ENCODE measurements at places on chromosomes 11 and 22.
A peak's percentile ranks its signal among the peaks of the same experiment; 100 is the strongest.

DNA sequence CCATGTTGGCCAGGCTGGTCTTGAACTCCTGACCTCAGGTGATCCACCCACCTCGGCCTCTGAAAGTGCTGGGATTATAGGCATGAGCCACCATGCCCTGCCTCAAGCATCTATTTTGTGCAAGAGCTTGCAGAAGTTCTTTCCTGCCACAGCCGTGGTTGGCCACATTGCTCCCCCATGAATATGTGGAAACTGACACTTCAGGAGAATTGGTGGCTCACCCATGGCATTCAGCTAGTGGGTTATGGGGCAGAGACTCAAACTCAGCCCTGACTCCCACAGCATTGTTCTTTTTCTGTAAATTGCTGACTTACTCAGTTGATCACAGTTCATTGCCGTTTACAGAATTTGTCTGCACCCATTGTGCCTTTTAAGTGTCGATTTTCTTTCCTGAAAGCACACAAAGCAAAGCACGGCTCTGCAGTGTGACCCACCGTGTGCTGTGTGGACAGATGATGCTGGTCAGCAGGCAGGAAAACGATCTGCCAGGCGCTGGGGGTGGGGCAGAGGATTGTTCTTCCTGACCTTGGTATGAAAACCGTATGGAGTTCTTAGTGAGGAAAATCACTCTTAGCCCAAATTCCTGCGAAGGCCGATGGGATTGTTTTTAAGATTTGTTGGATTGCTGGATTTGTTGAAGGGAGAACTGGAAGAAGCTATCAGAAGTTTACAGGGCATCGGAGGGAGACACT, 115.6 kb downstream of the PTPRJ start:
- DNase-seq, result no peak

- DNase-seq, result no peak
Measured at GRCh38 chr22:25849522-25849921, 107.5 kb downstream of the MYO18B start.

DNA sequence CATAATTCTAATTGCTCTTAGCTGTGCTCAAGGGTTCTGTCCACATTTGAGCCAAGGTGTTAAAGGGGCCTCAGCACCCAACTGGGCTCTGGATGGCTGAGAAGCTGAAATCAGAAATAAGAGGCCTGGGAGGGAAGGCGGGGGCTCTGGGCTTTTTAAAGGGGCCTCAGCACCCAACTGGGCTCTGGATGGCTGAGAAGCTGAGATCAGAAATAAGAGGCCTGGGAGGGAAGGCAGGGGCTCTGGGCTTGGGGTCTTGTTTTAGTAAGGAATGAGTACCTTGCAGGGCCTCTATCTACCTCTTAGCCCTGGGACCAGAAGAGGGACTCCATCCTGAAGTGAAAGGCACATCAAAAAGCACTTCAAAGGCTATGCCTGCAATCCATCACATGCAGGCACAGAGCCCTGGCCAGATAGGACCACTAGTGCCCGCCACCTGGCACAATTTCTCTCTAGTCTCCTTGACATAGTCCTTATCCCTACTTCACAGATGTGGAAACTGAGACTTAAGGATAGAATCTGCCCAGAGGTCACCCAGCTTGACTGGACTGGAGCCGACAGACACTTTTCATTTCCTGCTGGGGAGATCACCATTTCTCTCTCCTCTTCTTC, 35.6 kb downstream of the DKK3 start:
- peak; percentile 15 for DNase-seq

DNA sequence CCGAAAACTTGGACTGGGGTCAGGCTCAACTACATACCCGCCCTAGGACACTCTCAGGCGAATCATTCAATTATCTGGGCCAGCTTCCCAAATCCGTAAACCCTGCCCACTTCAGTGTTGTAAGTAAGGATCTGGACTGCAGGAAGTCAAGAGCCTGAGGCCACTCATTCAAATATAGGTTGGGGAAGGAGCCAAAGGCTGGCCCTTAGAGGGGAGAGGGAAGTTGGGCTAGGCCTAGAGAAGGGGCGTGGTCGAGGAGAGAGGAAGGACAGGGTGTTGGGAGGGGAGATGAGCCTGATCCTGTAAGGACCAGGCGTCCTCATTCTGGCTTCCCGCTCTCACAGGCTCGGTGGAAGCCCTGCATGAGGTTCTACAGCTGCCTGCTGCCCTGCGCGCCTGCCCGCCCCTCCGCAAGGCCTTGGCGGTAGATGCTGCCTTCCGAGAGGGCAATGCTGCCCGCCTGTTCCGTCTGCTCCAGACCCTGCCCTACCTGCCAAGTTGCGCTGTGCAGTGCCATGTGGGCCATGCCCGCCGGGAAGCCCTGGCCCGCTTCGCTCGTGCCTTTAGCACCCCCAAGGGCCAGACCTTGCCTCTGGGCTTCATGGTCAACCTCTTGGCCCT, 3.0 kb downstream of the SAC3D1 start:
- DNase-seq, result peak; percentile 41

DNA sequence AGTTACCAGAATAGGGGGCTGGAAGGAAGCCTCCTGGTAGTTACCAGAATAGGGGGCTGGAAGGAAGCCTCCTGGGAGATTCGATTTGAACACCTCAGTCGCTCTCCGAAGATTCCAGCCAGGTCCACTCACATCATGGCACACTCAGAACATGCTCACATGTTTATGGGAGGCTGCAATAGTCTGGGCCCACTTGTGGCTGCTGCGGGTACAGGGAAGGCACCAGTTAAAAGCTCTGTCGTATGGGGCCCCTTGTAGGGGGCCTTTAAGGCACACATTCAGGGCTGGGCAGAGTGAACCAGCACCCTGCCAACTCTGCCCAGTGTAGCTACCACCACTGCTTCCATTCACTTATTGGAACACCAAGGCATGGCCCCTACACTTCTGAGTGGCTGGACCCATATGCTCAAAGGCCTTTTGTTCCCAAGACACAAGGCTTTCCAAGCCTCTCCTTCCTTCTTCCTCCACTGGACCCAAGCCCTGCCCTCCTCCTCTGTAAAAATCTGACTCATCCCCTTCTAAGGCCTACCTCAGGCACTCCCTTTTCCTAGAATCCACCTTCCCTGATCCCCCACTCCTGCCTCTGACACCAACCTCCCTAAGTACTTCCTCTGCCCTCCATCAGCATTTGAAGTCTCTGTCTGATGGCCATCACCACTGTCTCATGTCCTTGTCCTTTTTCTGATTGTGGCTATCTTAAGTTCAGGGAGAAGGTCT, 28.0 kb downstream of the USP35 start:
- no peak for DNase-seq

DNA sequence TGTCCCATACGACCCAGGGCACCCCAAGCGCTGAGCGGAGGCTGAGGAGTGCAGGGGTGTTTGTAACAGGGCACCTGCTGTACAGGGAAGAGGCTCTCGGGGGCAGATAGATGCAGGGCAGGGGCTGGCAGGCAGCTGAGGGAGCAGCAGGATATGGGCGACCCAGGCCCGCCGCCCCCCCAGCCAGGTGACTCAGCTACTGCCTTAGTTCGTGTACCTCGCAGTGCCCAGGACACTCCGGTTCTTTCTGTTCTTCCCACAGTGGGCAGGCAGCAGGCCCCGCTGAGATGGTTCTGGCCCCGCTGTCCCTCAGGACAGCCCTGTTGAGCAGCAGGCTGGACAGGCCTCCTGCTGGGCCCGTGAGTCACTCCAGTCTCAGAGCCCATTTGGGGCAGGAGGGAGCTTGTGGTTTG, 16.2 kb downstream of the PHLDA2 start:
- no peak for DNase-seq

GRCh38 chr22:39176714-39177455, 24.4 kb upstream of the CBX7 start:
- no peak for DNase-seq

- no peak for DNase-seq
Measured at GRCh38 chr11:45929486-45930030, 7.1 kb downstream of the LARGE2 start.

DNA sequence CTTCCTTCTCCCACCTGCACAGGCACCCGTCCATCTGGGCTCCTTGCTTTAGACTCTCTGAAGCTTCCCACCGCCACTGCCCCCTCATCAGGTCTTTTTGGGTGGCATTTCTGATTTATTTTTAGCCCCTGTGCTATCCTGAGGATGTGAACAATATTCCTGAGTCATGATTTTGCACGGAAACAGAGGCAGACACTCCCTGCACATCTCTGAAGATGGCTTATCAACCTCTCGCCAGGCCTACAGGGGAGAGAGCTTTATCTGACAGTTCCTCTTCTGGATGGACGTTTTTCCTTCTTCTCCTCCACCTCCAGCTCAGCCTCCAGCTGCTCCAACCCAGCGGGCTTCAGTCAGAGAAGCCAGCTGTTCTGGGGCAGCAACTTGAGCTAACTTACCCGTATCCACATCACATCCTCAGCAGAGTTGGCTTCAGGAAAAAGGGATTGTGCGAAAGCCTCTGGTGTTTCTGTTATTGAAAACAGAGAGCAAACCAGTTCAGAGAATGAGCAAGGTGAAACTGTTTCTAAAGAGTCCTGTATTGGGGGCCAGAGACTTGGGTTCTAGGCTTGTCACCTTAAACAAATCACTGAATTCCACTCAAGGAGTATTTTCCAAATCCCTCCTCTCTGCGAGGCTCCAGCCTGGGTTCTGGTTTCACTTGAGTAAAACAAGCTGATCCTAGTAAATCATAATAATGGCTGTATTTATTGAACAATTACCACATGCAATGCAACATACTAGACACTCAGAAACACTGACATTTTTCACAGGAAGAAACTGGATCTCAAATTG, 33.1 kb upstream of the ETS1 start:
- no peak for DNase-seq

DNA sequence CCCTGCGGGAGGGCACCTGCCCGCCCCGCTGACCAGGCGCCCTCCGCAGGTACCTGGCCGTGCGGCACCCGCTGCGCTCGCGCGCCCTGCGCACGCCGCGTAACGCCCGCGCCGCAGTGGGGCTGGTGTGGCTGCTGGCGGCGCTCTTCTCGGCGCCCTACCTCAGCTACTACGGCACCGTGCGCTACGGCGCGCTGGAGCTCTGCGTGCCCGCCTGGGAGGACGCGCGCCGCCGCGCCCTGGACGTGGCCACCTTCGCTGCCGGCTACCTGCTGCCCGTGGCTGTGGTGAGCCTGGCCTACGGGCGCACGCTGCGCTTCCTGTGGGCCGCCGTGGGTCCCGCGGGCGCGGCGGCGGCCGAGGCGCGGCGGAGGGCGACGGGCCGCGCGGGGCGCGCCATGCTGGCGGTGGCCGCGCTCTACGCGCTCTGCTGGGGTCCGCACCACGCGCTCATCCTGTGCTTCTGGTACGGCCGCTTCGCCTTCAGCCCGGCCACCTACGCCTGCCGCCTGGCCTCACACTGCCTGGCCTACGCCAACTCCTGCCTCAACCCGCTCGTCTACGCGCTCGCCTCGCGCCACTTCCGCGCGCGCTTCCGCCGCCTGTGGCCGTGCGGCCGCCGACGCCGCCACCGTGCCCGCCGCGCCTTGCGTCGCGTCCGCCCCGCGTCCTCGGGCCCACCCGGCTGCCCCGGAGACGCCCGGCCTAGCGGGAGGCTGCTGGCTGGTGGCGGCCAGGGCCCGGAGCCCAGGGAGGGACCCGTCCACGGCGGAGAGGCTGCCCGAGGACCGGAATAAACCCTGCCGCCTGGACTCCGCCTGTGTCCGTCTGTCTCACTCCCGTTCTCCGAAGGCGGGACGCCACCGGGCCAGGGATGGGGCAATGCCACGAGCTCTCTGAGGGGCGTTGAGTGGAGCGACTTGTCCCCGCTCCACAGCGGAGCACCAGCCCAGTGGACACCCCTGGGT, 1.8 kb downstream of the GALR3 start:
- peak; percentile 70 for DNase-seq

- DNase-seq, result no peak
Measured at GRCh38 chr11:92550411-92550810, 325.8 kb downstream of the FAT3 start.

DNA sequence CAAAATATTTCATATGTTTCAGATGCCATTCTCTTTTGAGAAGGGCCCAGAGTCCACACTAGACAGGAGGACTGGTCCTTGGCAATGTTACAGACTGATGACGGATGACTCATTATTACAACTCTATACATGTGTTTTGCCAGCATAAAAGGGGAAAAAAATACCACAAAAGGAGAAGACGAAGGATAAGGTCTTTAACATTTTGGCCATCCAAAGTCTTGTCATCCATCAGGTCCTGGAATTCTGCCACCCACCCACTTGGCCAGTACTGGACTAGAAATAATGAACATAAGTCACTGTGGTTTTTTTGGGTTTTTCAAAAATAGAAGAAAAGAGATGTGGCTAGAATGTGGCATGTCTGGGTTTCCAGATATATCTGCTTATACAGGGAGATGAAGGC, 57.7 kb upstream of the BDNF start:
- no peak for DNase-seq

DNA sequence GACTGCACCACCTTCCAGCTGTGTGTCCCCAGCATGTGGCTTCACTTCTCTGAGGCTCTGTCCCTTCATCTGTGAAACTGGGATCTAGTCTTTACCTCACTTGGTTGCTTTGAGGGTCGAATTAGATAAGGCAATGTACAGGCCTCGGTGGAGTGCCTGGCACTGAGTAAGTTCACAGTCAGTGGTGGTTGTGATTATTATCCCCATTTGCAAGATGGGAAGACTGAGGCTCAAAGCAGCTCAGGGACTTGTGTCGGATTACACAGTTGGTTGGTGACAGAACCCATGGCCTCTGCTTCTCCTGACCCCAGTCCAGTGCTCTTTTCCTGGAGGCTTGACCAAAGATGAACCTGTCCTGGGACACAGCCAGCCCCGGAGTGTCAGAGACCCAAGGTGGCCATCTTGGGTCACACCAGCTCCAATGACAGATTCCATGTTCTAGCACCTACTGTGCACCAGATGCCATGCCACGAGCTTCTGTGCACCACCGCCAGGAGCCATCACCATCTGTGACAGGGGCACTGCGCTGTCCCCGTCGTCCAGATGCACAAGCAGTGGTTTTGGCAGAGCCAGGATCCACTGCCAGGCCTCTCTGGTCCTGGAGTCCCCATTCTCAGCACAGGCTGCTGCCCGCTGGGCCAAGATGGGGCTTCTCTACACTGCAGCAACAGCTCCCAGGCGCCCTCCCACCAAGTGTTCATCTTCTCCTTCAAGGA, 60.5 kb downstream of the IGLL1 start:
- DNase-seq, result no peak

GRCh38 chr11:129277198-129277843, 85.2 kb upstream of the ARHGAP32 start:
- DNase-seq, result peak; percentile 41

DNA sequence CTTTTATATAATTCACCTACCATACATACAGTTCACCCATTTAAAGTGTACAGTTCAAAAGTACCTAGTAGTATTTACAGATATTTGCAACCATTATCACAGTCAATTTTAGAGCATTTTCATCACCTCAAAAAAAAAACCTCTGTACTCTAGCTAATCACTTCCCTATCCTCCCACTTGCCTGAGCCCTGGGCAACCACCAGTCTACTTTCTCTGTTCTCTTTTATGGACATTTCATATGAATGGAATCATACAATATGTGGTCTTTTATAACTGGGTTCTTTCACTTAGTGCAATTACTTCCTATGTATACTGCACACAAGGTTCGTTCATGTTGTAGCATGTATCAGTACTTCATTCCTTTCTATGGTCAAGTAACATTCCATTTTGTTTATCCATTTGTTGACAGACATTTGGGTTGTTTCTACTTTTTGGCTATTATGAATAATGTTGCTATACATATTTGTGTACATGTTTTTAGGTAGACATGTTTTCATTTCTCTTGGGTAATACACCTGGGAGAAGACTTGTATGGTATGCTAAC, 17.8 kb upstream of the NEU3 start:
- DNase-seq, result no peak
